ENCODE measurements at places on chromosomes 5 and 9.

GRCh38 chr5:38636626-38637025, 80.2 kb upstream of the LIFR start:
- no peak for DNase-seq

GRCh38 chr5:11139217-11139865, 378.3 kb upstream of the DAP start:
- DNase-seq, result no peak

DNA sequence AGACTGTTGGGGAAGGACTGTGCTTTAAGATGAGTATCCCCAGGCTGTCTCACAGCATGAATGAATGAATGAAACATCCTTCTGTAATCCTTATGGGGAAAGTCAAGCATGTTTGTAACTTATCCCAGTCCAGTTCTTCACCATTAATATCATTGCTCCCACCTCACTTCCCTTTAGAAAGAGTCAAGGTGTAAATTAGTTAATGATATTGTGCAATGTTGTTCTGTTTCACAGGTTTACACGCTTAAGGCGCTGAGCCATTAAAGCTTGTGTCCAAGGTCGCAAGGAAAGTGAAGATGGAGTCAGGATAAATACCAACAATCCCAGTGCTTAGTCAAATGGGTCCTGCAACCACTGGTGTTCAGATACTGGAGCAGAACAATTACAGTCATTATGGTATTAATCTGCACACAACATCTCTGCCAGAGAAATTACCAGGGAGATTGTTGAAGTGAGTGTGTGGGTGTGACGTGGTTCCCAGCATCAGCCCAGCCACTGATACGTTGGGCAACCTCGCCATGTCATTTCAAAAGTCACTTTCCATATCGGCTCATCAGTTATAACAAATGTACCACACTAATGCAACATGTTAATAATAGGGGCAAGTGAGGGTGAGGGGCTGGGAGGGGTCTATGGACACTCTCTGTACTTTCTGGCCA, 1.5 kb upstream of the MYO10 start:
- DNase-seq, result no peak

- no peak for DNase-seq
Measured at GRCh38 chr9:8531826-8532415, 732.3 kb upstream of the DMAC1 start.

DNA sequence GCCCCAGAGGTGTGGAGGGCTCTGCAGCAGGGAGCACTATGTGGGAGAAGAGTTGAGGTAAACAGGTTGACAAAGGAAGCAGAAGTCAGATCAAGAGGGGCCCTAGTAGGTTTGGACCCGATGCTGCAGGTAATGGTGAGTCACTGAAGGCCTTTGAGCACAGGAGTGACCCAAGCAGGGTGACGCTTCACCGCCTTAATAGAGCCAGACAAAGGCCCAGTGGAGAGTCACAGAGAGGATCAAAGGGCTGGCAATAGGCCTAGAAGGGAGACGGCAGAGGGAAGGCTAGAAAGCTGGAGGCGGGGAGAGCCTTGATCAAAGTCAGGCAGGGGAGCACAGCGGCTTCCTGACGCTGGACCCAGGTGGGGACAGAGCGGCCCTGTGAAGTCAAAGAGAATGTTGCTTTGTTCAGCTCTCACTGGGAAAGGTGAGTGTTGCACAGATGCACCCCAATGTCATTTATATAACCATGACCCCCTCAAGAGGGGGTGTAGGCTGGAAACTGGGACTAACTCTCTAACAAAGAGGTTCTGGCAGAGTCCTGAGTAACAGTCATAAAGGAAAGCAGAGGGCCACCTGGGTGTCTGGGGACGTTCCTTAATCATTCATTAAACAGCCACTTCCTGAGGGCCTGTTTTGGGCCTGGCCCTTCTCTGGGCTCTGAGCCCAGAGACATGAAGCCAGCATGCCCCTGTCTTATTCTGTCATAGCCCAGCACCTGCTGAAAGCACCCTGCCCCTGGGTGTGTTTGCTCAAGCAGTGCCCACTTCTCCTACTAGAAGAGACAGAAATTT, 9.8 kb upstream of the CPLX2 start:
- DNase-seq, result no peak

- no peak for DNase-seq
Measured at GRCh38 chr5:102969641-102970040, 150.3 kb downstream of the GIN1 start.

- no peak for DNase-seq
Measured at GRCh38 chr5:56064984-56065383, 70.2 kb upstream of the IL6ST start.

- no peak for DNase-seq
Measured at GRCh38 chr9:33952066-33952465, 96.6 kb downstream of the UBAP2 start.

DNA sequence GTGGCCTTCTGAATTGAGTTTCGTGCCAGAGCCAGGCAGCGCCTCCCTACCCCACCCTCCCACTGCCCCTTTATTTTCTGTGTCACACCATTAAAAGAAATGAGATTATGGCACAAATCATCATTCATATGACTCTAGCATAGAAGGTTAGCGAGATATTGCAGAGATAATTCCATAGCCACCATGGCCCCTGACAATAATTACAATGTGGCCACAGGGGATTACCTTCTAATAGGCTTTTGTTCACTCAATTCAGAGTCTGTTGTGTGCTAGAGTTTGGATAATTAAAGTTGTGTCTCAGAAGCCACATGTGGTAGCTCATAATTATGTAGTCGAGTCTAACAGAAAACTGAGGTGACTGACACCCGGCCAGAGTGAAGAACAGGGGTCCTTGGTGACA, 428.1 kb downstream of the ARHGEF28 start:
- DNase-seq, result no peak

DNA sequence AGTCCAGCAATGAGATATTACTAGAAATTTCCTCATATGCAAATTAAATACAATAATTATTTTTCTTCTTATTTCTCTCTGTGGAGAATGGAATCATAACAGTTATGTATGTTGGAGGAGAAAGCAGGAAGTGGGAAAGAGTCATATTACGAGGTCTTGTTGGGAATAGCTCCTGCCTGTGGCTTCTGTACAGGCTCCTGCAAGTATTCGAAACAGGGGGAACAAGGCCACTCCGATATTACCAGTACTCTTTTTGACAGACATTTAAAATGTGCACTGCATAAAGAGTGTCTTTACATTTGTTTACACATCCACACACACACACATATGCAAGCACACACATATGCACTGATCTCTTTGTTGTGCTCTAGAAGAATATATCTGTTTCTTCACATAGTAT, 812.0 kb upstream of the ZNF608 start:
- DNase-seq, result no peak

All from activated CD4-positive, alpha-beta T cell treated with anti-CD3 and anti-CD28 coated beads, Interleukin-2, amount 10 ng/mL, durations not matched to agents 24 days and 14 days (primary cell).